ENCODE measurements at places on chromosomes 13 and 19.

DNA sequence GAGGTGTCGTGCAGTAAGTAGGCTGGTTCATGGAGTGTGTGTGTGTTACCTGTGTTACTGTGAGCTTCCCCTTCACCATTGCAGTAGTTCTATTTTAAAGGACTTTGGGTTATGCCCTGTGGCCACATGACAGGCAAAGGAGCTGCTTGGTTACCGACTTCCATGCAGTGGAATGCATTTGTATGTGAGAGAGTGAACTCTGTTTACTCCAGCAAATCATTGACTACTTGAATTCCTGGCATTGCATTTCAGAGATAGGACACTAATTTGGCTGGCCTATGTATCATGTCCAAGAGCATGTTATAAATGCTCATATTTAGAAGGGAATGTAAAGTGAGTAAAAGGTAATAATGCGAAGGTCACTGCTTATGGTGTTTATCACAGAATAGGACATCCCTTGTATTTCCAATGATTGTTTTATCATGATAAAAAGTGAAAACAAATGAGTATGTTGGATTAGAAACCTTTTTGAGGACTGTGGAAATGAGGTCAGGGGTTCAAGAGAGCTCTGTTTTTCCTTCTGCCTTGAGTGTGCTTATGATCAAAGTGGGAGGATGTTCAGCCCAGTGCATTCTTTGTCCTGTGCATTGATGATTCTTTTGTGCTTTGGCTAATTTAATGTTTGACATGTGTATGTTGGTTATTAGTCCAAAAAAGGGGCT, 156.5 kb downstream of the LMO7 start:
- no peak for DNase-seq

DNA sequence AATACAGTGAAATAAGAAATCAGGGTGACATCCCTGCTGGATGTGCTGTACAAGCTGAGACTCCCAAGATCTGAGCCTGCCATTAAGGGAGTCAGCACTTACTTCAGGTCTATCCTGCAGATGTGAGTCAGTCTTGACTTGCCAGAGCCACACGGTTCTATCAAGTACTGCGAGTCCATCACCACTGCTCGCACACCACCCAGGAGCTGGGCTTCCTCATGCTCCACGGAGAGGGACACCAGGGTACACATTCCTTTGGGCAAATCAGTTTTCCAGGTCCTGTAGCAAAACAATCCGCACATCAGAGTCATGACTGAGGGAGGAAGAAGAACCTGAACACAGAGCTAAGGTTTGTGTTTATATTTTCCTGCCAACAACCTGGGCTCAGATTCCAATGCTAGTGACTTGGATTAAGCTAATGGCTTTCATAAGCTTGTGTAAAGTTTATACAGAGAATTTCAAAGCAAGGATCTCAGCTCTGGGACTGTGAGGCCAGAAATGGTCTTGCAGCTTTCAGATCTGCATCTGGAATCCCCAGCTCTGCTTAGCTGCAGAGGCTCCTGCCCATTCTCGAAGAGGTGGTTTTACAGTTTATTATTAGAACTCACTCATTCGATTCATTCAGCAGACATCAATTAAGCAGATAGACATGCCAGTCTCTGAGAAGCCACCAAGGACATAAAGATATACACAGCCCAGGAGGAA, 90.6 kb downstream of the KL start:
- no peak for DNase-seq

DNA sequence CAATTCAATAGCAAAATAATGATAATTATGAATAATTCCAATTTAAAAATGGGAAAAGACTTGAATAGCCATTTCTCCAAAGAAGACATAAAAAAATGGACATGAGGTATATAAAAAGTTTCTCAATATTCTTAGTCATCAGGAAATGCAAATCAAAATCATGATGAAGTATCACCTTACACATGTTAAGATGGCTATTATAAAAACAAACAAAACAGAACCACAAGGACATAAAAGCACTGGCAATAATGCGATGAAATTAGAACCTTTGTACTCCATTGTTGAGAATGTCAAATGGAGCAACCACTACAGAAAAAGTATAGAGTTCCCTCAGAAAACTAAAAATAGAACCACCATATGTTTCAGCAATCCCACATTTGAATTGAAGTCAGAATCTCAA, 1186.1 kb downstream of the SLITRK5 start:
- DNase-seq, result no peak

DNA sequence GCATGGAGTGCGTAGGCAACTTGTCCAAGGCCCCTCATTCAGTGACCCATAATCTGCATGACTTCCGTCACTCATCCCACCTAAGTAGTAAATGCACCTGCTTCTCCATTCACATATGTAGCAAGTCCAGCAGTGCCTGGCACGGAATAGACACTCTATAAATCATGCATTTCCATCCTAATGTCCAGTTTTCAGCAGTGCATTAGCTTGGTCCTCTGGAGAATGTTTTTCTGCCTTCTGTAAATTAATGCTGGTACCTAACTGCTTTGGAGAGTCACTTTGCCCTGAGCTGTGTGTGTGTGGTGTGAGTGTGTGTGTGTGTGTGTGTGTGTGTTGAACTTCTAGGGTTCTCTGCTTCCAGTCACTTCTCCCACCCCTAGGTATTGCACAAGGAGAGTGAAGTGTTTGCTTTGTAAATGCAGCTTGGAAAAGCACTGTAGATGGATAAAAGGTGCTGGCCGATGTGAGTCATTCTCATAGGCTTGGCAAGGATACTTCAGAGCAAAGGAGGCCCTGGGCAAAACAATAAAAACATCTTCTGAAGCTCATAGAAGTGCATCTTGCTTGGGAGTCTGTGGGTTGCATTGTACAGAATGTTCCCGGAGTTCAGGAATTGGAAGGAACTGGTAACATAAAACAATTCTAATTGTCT, 181.8 kb downstream of the KATNAL1 start:
- DNase-seq, result no peak

DNA sequence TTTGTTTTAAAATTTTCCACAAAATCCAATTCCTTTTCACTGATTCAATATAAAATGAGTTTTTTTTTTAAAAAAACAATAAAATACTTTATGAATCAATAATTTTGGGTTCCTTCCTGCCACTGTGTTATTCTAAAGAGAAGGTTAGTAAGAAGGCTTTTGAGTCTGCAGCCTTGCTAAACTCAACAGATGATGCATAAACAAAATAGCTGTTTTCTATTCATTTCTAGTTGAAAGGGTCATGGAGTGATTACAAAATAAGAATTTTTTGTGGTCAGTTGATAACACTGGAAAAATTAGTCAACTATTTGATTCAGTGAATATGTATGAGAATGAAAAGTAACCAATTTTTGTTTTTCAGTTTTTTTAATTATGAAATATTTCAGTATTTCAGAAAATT, 169.9 kb downstream of the VWA8 start:
- no peak for DNase-seq

DNA sequence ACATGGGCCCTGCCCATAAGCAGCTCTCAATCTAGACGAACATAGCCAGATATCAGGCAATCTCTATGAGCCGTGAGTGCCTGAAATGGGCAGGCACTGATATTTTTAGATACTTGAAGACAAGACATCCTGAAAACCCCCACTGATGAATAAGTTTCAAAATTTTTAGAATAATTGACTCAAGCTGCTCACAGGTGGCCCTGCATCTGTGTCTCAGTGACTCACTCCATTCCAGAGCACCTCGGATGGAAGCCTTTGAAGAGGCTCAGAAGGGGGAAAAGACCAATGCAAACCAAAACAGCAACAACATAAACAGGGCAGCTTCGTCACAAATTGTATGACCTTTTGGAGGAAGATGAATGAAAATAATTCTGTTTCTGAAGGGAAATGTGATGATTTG, 42.8 kb upstream of the SLC46A3 start:
- DNase-seq, result no peak

- DNase-seq, result no peak
Observed at GRCh38 chr19:54477650-54478049, 4.6 kb upstream of the CDC42EP5 start.

GRCh38 chr19:33393286-33394005, 19.9 kb downstream of the CEBPG start:
- no peak for DNase-seq

DNA sequence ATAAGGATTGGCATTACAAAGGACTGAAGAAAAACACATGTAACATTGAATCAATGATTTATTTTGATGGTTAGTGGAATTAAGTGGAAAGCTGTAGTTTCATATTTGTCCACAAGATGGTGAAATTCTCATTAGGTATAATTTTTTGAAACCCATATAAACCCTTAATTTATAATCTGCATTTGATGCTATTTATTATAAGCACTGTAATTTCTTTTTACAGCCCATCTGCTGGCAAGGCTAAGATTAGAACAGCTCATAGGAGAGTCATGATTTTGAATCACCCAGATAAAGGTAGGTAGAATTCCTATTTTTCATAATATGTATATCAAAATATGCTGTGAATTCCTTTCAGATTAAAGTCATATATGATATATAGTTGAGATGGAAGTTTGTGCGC, 62.2 kb downstream of the DNAJC15 start:
- peak; percentile 43 for DNase-seq

DNA sequence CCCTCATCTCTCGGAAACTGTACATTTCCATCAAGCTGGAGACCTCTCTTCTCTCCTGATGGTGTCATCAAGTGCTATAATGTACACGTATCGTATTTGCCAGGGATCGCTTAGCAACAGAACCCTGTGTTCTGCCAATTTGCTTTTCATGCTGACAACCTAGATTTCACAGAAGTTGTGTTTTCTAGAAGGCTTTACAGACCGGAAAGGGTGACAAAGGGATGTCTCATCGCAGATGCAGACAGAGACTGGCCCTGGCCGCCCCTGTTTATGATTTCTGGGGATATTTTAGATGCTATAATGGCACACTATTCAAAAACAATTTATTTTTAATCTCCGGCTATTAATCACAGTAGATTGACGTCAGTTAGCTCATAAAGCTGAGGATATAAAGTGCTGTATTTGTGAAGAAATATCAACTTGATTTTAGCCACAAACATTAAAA, 291.4 kb downstream of the IRS2 start:
- peak; percentile 18 for DNase-seq

GRCh38 chr13:78604782-78605611, 1.6 kb upstream of the POU4F1 start:
- DNase-seq, result peak; percentile 85

- DNase-seq, result no peak
Observed at GRCh38 chr13:101511161-101511560, 58.7 kb downstream of the ITGBL1 start.

- no peak for DNase-seq
Observed at GRCh38 chr13:102944821-102945220, 99.0 kb downstream of the ERCC5 start.

DNA sequence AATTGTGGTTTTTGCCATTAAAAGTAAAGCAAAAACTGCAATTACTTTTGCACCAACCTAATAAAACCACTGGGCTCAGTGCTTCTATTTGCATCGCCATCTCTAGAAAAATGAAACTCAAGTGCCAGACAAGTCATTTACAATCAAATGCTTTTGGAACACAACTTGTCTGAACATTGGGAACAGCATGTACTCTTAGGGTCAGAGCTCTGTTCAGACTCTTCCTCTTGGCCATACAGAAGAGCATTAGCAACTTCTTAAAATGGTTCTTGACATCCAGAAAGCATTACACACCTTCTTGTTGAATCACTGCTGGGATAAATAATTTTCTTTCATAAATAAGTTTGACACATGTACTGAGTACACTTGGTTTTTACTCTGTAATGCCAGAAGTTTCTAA, 272.5 kb downstream of the DCLK1 start:
- DNase-seq, result no peak

GRCh38 chr19:4456843-4457653, 546 bp downstream of the UBXN6 start:
- peak; percentile 71 for DNase-seq

GRCh38 chr19:34274284-34274826, 20.0 kb downstream of the GARRE1 start:
- no peak for DNase-seq

DNA sequence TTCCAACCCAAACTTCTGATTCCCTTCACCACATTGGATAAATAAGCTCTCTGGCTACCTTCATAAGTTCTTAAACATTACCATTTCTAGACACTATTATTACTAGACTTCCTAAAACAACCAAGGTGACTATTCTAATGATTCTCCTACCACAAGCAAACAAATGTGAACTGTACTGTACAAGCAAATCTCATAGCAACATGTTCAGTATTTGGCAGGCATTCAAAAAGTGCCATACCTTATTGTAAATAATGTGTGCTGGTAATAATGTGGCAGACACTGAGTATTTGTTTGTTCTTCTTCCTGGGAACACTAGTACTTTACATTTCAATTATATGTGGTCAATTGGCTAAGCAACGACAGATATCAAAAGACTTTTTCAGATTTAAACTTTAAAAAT, 986.0 kb upstream of the SPRY2 start:
- DNase-seq, result no peak

GRCh38 chr13:79459906-79460305, 21.0 kb upstream of the NDFIP2 start:
- no peak for DNase-seq

DNA sequence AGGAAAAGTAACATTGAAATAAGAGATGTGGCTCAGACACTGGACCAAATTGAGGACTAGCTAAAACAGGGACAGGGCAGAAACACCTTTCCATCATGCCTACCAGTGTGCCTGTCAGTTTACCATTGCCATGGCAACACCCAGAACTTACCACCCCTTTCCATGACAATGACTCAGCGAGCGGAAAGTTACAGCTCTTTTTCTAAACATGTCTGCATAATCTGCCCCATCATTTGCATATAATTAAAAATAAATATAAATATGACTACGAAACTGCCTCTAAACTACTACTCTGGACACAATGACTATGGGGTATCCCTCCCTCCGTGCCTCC, 96.0 kb downstream of the UBL3 start:
- no peak for DNase-seq

GRCh38 chr13:102191951-102192502, 209.8 kb downstream of the FGF14 start:
- no peak for DNase-seq

GRCh38 chr19:48887861-48888612, 10.5 kb downstream of the TULP2 start:
- no peak for DNase-seq

DNA sequence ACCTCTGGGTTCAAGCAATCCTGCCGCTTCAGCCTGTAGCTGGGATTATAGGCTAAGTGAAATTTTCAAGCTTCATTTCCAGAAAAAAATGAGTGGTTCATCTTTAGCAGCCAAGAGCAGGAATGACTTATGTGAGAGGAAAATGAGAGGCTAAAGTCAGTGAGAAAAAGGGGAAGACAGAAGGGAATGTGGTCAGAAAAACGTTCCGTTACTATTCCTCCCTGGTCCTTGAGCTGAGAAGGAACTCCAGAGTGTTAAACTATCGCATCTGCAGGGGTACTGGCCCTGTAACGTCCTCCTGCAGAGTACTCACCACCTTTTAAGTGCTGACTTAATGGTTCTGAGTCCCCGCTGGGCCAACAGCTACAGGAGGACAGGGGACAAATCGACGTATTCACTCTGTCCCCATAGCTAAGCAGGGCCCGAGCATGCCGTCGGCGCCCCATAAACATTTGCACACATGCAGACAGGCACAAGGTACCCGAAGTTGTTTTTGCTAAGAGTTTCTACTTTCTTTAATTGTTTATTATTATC, 88.1 kb downstream of the FLT1 start:
- DNase-seq, result no peak

DNA sequence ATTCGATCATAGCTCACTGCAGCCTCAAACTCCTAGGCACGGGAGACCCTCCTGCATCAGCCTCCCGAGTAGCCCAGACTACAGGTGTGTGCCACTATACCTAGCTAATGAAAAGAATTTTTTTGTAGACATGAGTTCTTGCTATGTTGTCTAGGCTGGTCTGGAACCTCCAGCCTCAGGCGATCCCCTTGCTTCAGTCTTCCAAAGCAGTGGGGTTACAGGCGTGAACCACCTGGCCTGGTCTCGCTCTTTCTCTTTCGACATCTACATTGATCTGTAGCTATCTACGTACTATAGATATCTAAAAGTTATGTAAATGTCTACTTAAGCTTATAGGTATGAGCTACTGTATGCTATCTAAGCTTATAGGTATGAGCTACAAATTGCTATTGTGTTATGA, 32.4 kb downstream of the NUMBL start:
- DNase-seq, result no peak

All from SK-N-DZ (cell line).